ENCODE measurements at places on chromosomes 16 and 17.

DNA sequence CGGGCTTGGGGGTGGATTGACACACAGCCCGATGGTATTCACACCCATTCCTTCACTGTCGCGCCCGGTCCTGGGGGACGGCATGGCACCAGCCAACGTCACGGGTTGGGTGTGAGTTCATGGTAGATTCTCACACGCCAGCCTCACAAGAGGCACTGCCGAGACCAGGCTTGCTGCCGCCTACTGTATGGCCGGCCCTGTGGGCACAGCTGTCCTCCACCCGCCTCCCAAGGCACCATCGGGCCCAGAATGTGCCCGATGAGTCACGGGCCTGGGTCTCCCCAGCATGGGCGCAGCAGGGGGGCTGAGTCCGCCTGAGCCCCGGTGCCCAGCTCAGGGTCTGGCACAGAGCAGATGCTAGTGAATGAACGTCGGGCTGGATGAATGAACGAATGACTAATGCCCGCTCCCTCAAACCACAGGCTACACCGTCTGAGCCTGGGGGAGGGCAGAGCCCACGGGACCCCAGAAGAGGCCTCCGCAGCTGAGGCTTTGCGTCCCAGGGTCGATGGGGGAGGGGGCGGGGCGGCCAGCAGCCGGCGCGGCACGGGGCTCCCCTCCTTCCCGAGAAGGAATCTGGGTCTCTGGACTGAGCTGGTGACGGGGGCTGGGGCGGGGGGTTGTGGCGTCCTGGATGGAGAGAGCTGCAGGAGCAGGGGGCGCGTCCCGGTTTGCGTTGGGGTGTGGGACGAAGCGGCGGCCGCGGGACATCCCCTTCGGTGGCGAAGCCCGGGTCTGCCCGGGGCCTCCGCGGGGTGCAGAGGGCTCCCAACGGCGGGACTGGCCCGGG lies 829 bp downstream of the PITPNM3 start:
- no peak for DNase-seq

GRCh38 chr17:42999003-42999525 lies 845 bp downstream of the RPL27 start:
- no peak for DNase-seq

DNA sequence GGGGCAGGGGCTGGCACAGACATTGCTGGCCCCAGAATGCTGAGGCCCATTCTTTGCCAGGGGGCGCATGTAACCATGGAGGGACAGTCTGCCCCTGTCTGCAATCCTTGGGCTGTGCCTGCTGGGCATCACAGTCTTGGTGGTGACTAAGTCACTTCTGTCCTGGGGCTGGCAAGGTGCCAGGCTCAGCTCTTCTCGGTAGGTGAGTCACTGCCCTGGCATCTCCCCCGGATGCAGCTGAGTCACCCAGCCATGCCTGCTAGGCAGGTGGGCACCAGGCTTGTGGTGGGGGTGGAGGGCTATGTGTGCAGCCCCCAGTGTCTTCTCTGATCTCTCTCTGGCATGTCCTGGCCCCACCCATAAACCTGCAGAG lies 5.6 kb downstream of the RARA start:
- DNase-seq: peak; percentile 82

GRCh38 chr16:72783716-72784318 lies 264.1 kb downstream of the ZFHX3 start:
- DNase-seq: no peak

DNA sequence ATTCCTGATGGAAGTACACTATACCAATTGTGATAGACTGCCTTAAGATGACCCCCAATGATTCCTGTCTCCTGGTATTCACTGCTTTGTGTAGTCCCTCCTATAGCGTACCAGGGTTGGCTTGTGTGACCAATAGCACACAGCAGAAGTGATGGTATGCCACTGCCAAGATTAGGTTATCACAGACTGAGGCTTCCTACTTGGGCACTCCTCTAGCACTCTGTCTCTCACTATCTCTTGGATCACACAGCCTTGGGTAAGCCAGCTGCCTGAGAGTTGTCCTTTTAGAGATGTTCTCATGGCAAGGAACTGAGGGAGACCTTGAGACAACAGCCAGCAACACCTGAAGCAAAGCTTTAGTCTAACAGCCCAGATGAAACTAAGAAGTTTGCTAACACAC lies 12.7 kb upstream of the AMFR start:
- no peak for DNase-seq

GRCh38 chr17:46878055-46878454 lies 26.7 kb downstream of the WNT9B start:
- DNase-seq: no peak

- no peak for DNase-seq
Measured at GRCh38 chr17:64067657-64068056, 47.2 kb upstream of the ICAM2 start.

GRCh38 chr17:35089586-35090296 lies 26.2 kb upstream of the RFFL start:
- DNase-seq: no peak

DNA sequence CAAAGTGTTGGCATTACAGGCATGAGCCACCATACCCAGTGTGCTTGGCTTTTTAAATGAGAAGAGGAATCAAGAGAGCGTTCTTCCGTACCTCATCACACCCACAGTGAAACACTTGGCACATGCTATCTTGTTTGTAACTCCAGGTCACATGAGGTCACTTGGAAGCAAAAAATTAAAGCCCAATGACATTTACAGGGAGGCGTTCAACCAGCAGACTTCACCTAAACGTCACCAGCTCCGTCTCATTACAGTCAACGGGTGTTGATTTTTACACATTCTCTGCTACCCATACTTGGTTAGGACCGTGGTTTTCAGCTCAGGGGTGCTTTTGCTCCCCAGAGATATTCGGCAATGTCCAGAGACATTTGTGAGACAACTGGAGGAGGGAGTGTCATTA lies 127.0 kb downstream of the XYLT1 start:
- DNase-seq: no peak

DNA sequence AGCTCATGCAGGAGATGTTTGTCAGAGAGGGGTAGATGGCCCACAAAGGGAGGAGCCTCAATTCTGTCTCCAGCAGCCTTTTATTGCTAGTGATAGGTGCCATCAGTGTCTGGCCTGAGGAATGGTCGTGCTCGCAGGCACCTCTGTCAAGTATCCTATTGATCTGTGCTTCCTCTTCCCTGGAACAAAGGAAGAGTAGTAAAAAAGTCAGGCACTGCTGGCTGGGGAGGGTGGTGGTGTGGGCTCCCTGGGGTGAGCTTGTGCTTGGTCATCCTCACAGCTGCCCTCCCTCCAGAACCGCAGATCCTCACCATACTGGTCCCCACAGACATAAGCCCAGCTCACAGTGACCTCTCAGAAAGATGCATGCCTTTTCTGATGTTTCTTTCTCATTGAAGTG lies 15.0 kb upstream of the SALL1 start:
- no peak for DNase-seq

DNA sequence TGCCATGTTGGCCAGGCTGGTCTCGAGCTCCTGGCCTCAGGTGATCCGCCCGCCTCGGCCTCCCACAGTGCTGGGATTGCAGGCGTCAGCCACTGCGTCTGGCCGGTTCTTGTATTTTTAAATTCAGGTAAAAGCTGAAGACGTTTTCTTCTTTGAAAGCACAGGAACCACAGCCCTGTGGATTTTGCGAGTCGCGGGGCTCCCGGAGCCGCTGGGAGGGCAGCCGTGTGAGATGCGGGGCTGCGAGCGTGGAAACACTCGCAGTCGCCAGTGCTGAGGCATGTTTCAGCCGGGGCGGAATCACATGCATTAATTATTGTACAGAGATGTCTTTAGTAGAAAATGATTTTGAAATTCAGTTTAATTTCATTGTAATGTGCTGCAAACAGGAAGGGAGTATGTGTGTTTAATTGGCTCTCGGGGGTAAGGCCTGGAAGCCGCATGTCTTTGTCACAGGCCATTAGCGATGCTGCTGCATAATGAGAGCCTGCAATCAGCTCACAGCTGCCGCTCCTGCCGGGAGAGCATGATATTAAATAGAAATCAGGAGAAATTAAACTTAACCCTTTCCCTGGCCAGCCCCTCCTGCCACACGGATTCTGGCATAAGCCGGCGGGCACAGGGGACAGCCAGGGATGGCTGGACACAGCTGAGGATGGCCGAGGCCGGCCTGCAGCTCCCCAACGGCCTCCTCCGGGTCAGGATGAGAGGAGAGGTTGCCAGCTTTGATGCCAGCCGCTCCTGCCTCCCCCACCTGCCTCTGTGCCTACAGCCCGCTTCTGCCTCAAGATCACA lies 35.4 kb upstream of the CDH15 start:
- DNase-seq: no peak

DNA sequence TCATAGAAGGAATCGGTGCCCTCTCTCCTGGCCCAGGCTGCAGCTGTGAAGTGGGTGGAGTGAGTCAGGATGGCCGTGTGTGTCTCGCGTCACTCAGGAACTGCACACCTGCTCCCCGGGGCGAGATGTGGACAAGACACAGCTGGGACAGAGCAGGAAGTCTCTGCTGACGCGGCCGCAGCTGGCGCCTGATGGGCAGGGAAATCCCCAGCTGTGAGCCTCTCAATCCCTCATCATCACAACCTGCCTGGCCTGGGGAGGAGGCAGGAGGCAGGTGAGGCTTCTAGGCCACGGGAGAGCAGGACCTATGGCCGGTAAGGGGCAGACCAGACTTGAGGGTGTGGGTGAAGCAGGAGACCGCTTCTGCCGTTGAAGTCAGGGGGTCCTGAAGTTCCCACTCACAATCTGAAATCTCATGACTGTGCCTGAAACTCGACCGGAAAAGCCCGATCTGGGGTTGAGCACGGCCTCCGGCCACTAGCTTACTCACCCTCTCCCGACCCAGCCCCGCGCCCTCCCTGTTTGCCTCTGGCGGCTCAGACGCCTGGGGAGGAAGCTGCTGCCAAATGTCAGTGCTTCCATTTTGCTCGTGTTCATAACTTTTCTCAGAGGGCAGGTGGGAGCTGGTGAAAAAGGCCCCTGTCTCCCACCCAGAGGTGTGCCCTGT lies 1.1 kb upstream of the TRPV3 start:
- peak; percentile 45 for DNase-seq

DNA sequence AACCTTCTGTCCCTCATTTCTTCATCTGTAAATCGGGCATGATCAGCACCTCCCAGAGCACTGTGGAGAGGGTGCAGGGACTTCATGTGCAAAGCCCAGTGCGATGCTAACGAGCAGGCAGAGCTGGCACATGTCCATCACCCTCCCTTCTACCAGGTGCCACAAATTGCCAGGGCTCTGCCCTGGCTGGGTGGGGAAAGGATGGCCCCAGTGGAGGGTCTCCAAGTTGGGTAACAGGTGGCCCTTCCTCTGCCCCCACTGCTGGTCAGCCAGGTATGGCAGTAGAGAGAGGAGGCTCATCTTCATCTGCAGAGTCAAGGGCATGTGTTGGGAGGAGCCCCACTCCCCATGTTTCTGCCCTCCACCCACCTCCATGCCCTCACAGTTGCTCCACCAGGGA lies 61.5 kb upstream of the CDH5 start:
- no peak for DNase-seq

- no peak for DNase-seq
Measured at GRCh38 chr17:70055000-70055399, 20.0 kb upstream of the KCNJ16 start.

- no peak for DNase-seq
Measured at GRCh38 chr16:2896480-2897010, 13.5 kb downstream of the FLYWCH2 start.

DNA sequence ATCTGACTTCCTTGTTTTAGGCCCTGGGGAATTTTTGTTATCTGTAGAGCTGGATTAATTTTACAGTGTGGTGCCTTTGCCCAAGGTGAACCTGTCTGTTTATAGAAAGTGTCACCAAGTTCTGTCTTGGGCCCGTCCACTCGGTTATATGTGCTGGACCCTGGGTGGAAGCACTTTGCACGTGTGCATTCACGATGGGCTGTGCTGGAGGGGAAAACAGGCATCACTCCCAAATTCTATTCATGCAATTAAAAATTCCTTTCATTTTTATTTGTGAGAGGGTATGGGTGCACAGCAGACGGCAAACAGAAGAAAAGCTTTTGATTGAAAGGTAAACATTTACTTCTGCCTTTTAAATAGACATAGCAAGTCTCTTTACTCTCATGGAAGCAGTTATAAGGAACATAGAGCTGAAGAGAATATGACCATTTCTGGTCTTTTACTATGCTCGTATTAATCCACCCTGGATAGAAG lies 101.2 kb downstream of the WWOX start:
- DNase-seq: no peak

DNA sequence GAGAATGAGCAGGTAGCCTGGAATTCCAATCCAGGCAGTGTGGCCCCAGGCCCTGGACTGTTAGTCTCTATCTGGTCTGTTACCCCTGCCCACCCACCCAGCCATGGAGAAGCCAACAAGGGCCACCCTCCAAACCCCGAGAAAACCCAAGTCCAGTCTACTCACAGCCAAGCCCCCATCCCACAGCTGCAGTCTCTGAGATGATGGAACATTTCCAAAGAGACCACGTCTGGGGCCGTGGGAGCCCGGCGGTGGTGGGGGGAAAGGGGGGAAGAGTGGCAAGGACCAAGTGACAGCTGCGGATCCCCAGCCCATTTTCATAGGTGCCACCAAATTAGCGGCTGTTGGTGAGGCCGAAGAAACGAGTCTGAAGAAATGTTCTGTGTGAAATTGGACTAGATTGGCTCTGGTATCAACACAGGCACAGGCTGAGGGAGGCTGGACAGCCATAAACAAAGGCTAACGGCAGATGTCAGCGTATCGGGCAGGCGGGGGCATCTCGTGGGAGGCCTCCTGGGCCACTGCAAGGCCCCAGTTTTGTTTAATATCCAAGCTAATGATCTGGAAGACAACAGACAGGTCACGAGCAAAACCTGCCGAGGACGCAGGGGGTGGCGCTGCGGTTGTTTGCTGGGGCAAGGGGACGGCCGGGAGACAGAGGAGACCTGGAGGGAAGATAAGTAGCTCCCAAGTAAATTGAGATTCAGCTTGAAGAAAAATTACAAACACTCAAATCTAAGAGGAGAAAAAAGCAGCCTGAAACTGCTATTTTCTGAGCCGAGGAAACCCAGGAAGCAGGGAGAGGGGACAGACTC lies 53.4 kb downstream of the RBFOX3 start:
- no peak for DNase-seq

Measured in effector memory CD4-positive, alpha-beta T cell (primary cell).